ENCODE measurements at places on chromosomes 12 and 14.
A peak's percentile ranks its signal among the peaks of the same experiment; 100 is the strongest.

DNA sequence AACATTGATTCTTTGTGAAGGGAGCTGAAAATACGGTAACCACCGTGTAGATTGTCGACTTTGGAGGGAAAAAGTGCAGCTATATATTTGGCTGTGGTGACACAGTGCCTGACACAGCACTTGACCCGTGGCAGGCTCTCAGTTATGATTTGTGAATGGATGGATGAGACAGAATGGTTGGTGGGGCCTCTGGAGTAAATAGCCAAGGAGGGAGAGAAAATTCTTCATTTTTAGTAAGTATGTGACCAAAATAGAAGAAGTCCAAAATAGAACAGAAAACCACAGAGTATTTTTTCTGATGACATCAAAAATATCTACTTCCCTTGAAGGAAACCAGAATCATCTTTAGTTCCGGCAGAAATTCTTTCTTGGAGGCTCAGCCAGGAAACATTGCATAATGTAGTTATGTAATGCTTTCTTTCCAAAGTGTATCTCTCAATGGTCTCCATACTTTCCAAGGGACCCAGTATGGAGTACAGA lies 82.0 kb upstream of the WSCD2 start:
- DNase-seq = no peak

DNA sequence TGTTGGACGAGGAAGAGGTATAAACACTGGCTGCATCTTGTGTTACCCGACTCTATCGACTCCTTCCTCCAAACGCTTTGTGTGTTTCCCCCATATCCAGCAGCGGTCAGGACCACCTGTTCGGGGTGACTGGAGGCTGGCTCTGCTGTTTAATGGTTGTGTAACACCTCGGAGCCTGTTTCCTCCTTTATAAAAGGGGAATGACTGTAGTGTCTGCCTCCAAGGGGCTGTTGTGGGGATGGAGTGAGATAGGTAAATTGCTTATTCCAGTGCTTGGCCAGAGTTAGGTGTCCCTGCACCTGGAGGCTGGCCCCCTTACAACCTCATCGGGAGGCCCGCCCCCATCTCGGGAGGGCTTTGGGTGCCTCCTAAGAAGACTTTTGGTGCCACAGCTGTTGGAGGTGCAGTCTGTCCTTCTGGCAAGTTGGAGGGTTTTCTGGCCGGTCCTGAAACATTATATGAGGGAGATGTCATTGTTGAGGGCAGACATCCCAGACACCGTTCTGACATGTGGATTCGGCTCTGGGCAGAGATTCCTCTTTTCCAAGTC lies 1.1 kb downstream of the MLXIP start:
- DNase-seq = no peak

GRCh38 chr14:74574090-74574433 lies 38.0 kb downstream of the LTBP2 start:
- no peak for DNase-seq

GRCh38 chr14:100903672-100904185 lies at the start of gene RTL1:
RTL1 (minus strand) TSS chr14:100903722; CDS start chr14:100884788, 18,934 bp downstream.
- DNase-seq = no peak

DNA sequence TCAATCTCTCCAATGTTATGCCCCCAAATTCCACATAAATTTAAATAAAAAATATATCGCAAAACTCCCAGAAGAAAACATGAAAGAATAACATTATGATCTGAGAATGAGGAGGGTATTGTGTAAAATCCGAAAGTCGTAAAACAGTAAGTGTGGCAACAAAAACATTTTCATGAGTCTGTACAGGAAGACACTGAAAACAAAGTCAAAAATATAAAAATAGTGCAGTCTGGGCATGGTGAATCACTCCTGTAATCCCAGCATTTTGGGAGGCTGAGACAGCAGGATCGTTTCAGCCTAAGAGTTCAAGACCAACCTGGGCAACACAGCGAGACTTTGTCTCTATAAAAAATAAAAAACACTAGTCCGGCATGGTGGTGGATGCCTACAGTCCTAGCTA lies 57.1 kb downstream of the SPTLC2 start:
- DNase-seq = no peak

DNA sequence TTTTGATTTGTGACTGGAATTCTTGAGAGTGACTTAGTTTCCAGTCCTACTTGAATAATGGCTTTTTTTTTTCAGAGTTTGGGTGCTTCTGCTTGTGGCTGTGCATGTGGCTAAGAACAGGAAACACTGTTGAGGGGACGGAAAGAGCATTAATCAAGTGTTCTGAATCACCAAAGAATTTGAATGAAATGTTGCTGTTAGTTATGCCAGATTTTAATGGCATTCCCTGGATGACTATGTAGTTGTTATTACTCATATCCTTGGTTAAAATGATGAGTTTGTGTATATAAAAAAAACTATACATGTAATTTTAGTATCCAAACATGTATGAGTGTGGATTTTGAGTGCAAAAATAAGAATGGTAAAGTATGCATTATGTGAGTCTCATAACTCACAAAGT lies 347.9 kb downstream of the BCAT1 start:
- no peak for DNase-seq

GRCh38 chr14:24277606-24278321 lies 6.4 kb upstream of the RABGGTA start:
- DNase-seq = peak; percentile 29

- no peak for DNase-seq
These were observed 118.6 kb downstream of the SMOC1 start for GRCh38 chr14:69997849-69998248.

DNA sequence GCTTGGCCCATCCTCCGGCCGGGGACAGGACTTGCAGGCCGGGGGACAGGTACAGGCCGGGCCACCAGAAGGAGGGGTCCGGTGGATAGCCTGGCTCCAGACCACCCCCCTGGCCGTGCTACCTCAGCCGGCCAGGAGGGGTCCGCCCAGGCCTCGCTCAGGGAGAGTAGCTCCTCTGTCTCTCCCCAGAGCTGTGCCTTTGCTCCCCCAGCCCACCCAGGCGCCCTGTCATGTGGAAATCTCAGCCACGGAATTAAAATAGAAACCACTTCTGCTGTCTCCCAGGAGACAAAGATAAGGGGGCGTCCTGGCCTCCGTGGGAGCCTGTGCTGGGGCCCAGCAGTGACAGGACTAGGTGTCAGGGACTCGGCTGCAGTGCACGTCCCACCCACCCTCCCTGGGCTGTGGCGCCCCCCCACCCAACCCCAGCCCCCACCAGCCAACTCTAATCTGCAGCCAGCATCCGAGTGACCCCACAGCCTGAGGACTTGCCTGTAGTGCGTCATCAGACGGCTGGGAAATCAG lies 3.3 kb upstream of the CRIP2 start:
- DNase-seq = no peak

- no peak for DNase-seq
These were observed 115.2 kb upstream of the BCAT1 start for GRCh38 chr12:25063873-25064628.

DNA sequence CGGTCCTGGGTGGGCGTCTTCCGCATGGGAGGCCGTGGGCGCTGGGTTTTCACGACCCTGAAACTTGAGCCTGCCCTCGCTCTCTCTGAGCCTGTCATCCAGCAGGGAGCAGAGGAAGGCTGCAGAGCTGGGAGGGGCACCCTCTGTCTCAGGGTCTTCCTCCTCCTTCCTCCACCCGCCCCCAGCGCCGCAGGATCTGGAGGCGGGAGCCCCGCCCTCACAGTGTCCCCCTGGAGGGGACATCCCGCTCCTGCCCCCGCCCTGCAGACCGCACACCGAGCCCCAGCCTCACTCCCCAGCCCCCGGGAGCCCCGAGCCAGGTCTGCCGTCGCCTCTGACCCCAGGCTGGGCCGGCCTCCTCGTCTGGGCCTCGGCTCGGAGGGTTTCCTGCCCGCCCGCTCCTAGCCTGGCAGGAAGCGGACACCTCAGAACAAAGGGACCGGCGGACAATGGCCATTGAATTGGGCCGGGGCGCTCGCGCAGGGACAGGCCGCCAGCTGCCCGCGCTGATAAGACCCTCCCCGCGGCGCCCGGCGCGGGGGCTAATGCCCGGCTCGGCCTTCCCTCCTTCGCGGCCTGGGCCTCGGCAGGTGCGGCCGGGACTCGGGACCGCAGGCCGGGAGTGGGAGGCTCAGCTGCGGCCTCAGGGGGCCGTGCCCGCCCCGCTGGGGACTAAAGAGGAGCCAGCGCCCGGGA lies 15.3 kb upstream of the NUDT14 start:
- no peak for DNase-seq

- peak; percentile 8 for DNase-seq
These were observed 380.8 kb downstream of the ALG10 start for GRCh38 chr12:34402899-34403705.

GRCh38 chr12:119803381-119803791 lies 73.7 kb downstream of the CIT start:
- peak; percentile 12 for DNase-seq

DNA sequence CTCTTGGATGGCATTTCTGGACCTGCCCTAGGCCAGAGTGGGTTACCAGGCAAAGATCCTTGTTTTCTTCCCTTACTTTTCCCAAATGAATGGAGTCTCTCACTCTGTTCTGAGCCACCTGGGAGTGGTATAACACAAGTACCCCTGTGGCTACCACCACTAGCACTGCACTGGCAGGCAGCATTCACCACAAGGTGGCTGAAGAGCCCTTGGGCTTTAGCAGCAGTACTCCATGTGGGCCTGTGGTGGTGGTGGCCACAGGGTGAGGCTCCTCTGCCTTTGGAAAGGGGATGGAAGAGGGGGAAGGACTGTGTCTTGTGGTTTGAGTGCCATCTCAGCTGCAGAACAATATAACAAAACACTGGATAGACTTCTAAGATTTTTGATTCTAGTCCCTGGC lies 38.1 kb upstream of the LMNTD1 start:
- no peak for DNase-seq

DNA sequence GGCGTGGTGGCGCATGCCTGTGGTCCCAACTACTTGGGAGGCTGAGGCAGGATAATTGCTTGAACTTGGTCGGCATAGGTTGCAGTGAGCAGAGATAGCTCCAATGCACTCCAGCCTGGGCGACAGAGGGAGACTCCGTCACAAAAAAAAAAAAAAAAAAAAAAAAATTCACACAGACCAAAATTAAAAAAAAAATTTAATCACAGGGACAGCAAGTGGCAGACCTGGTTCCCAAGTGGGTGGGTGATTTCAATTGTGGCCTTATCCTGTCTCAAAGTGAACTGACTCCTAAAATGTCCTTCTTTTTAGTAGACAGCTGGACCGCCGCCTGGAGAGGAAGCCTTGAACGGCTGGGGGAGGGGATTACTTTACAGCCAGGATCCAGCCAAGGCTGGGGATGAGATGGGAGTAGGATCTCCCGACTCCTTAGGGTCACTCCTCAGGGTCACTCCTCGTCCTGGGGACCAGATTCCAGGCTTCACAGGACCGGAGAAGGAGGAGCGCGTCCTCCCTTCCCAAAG lies 1.5 kb upstream of the KCNH3 start:
- DNase-seq = no peak

DNA sequence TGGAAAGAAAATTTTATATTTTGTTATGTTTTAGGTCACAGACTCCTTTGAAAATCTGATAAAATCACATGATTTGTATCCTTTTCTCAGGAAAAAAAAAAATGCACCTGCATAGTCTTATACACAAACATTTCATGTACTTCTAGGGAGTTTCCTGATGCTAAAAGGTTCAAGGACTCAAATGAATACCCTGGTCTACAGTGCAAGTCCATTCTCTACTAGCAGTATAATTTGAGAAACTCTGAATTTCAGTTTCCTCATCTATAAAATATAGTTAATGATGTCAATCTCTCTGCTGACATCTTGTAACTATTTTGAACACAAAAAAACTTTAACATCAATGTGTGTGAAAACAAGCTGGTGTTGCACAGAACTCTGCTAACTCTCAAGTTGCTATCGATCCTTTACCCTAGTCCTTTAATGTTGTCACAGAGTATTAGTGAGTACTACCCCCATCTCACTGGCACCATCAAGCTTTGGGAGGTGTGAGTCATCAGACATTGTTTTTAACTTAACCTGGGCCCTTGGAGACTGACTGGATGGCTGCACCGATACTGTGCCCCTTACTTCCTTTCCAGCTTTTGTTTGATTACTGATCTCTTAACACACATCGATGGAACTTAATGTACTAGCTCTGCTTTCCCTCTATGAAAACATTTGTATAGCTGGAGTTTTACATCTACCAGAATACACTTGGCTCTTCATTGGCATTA lies 251.9 kb upstream of the SOX5 start:
- peak; percentile 10 for DNase-seq

GRCh38 chr14:60064491-60065072 lies 27.1 kb upstream of the PCNX4 start:
- no peak for DNase-seq

DNA sequence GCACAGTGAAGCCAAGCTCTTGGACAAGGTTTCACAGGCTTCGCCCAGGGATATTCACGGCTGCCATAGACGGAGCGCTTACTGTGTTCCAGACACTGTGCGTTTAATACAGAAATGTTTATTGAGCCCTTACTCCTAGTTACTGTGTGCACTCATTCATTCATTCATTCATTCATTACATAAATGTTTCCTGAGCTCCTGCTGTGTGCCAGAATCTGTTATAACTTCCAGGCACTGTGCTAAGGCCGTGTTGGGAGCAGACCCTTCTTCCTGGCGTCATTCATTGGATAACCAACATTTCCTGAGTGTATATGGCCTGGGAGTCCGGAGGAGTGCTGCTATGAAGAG lies 760 bp upstream of the MED13L start:
- DNase-seq = no peak

GRCh38 chr12:8612629-8613028 lies at the start of gene AICDA:
AICDA (minus strand) TSS chr12:8612859; CDS start chr12:8612767, 92 bp downstream.
- DNase-seq = no peak

GRCh38 chr12:88179436-88180014 lies 37.4 kb downstream of the TMTC3 start:
- DNase-seq = no peak

GRCh38 chr14:98682033-98682432 lies 590.0 kb downstream of the BCL11B start:
- DNase-seq = no peak

DNA sequence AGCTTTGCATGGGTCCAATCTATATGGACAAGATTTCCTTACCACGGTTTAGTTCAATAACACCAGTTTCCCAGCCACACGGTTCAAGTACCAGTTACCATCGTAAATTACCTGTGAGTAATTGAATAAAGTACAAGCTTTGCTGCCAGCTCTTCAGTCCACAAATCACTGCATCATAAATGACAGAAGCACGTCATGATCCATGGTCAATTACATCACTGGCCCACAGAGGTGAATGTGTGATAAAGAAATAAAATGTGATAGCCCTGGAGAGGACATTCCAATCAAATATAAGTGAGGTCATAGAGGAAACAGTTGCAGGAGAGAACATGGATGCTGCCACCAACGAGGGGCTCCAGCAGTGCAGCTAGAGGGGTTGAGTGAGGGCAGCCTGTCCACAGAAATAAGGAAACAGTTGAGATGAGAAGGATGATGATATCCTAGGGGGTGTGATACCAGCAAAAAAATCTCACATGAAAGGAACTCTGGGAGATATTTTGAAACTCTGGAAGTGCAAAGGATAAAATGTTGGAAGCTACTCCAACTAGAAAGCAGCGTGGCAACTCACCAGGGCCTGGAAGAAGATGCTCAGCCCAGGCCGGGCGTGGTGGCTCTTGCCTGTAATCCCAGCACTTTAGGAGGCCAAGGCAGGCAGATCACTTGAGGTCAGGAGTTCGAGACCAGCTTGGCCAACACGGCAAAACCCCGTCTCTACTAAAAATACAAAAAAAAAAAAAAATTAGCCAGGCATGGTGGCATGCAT lies 5.8 kb upstream of the DYNC1H1 start:
- DNase-seq = no peak

GRCh38 chr14:53285821-53286220 lies 132.7 kb upstream of the DDHD1 start:
- no peak for DNase-seq

- DNase-seq = no peak
These were observed 1.2 kb downstream of the PXN start for GRCh38 chr12:120264086-120264903.
